ENCODE measurements at places on chromosomes 5 and 9. TPM values are rescaled to one million over a fixed set of nuclear protein-coding genes. Genes with fewer than 3 reads are reported as not detected.
A peak's percentile ranks its signal among the peaks of the same experiment; 100 is the strongest.

The RGMB gene
- 1.1 TPM for total RNA-seq

The GARIN3 gene
- not detected for total RNA-seq

The SVEP1 gene
- not detected for total RNA-seq

The ZNG1A gene
- 40.0 TPM for total RNA-seq

The CYLC2 gene
- not detected for total RNA-seq

The LCN9 gene
- not detected for total RNA-seq

The PCDHGC3 gene
- total RNA-seq = not detected

The SPATA31A3 gene
- not detected for total RNA-seq

DNA sequence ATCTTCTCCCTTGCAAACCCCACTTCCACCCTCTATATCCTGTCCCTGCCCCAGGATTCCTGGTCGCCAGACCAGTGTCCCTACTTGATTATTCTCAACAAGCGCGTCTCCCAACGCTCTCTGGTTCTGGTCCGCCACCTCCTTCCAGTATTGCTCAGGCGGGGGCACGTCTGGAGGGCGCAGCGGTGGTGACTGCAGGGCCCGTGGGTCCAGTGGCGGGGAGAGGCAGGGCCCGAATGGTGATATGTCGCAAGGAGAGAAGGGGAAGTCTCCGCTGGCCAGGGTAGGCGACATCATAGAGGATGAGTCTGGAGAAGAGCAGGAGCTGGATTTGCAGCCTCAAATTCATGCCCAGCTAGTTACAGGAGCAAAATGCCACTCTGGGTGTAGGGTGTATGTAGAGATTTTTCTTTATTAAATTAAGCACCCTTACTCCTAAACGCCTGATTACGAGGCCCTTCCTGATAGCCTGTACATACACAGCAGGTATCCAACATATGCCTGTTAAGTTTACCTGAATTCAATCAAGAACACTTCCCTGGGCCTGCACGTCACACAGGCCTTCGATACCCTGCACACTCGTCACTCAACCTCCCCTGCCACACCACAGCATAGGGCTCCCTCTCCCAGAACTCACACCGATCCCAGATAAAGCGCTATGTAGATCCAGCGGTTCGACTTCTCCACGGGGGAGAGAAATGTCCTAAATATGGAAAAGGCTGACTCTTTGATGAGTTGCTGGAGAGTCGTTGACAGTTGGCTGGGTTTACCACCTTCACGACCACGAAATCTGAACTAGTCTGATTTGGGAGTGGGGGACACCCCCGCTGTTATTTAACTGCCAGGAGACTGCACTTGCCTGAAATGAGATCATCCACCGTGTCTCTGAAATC lies 4.8 kb downstream of the MCIDAS start:
- peak overlapping the region; percentile 27 for H3K4me3 ChIP-seq
- peaks cover 25% of the 10 kb centered on the region for H3K4me1 ChIP-seq
- peaks cover 81% of the 10 kb centered on the region for H3K27me3 ChIP-seq

- no peaks in the 10 kb centered on the region for H3K27me3 ChIP-seq
- no peak overlapping the region for H3K27ac ChIP-seq
Observed at GRCh38 chr9:107862323-107862722, 372.8 kb upstream of the KLF4 start.

- H3K4me3 ChIP-seq = no peak overlapping the region
- H3K36me3 ChIP-seq = no peaks in the 10 kb centered on the region
- H3K27me3 ChIP-seq = no peaks in the 10 kb centered on the region
- no peak overlapping the region for H3K27ac ChIP-seq
Observed at GRCh38 chr9:134852906-134853654, 27.5 kb upstream of the FCN2 start.

DNA sequence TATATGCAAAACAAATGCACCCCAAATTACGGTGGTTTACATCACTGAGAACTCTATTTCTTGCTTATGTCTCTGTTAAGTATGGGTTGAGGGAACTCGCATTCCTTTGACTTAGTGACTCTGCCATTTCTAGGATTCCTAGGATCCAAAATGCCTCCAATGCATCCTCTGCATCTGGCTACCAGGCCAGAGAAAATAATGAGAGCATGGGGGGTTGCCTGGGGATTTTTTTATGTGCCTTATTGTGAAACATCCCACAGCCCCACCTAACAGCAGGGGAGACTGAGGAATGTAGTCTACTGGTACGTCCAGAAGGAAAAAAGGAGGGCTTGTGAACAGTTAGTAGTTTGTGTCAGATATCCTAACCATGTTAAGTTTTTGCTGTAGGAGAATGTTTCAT lies 466.0 kb upstream of the ARRDC3 start:
- no peaks in the 10 kb centered on the region for H3K36me3 ChIP-seq
- no peaks in the 10 kb centered on the region for H3K4me1 ChIP-seq
- H3K27me3 ChIP-seq = no peaks in the 10 kb centered on the region
- no peak overlapping the region for H3K4me3 ChIP-seq

DNA sequence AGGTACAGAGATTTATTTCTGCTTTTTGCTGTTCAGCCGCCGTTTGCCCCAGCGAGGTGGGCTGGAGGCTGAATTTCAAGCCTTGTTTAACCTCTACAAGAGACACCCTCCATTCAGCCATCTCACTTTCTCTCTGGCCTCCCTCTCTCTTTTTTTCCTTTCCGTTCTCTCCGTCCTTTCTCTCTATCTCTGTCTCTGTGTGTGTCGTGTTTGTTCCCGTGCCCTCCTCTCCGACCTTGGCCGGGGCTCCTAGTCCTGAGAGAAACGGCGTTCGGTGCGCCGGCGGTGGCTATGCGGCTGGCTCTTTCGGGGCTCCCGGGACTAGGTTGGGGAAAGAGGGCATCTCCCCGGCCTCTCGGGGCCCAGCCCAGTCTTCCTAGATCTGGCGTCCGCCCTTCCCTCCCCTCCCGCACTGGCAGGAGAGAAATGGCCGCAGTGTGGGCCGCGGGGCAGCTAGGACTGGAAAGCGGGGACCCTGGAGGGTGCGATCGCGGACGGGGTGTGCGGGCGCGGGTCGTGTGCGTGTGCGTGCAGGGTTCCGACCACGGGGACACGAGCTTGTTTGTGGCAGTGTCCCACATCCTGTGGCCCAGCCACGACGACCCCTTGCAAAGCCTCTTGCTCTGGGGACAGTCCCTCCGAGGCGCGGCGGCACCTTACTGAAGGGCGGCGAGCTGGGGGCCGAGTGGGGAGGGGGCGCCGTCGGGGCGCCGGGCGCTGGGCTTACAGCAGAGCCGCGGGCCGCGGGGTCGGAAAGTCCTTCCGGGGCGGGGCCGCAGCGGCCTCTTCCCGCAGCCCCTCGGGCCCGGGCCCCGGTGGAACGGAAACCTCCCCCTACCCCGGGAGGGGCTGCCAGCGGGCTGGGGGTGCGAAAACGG lies 5.7 kb downstream of the LHX2 start:
- no peak overlapping the region for H3K4me3 ChIP-seq
- H3K27ac ChIP-seq = peak overlapping the region; percentile 59
- H3K36me3 ChIP-seq = peaks cover 3% of the 10 kb centered on the region
- H3K27me3 ChIP-seq = peaks cover 89% of the 10 kb centered on the region
- no peak for DNase-seq

DNA sequence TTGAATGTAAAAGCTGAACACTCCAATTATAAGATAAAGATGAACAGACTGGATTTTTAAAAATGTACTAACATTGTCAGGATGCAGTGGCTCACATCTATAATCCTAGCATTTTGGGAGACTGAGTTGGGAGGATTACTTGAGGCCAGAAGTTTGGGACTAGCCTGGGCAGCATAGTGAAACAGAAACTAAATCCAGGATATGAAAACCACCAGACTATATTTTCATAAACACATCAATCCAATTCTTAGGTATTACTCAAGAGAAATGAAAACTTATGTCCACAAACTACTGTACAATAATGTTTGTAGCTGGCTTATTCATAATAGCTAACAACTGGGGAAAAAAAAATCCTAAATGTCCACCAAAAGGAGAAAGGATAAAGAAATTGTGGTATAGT lies 26.8 kb upstream of the NAA35 start:
- H3K4me3 ChIP-seq = peak overlapping the region; percentile 41
- peaks cover 10% of the 10 kb centered on the region for H3K36me3 ChIP-seq
- DNase-seq = no peak
- peaks cover 19% of the 10 kb centered on the region for H3K4me1 ChIP-seq

DNA sequence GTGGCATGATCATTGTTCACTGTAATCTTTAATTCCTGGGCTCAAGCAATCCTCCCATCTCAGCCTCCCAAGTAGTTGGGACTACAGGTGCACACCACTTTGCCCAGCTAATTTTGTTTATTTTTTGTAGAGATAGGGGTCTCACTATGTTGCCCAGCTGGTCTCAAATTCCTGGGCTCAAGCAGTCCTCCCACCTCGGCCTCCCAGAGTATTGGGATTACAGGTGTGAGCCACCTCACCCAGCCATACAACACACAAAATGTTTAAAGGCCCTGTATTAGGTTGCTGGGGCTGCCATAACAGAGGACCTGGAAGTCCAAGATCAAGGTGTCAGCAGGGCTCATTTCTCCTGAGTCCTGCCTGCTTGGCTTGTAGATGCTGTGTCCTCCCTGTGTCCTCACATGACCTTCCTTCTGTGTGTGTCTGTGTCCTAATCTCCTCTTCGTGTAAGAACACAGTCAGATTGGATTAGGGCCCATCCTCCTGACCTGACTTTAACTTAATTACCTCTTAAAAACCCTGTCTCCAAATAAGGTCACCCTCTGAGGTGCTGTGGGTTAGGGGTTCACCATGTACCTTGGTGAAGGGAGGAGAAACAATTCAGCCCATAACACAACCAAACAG lies 5.4 kb downstream of the UBE2QL1 start:
- no peaks in the 10 kb centered on the region for H3K36me3 ChIP-seq
- H3K4me1 ChIP-seq = peaks cover 3% of the 10 kb centered on the region
- DNase-seq = no peak
- peaks cover 56% of the 10 kb centered on the region for H3K27me3 ChIP-seq
- no peak overlapping the region for H3K27ac ChIP-seq

DNA sequence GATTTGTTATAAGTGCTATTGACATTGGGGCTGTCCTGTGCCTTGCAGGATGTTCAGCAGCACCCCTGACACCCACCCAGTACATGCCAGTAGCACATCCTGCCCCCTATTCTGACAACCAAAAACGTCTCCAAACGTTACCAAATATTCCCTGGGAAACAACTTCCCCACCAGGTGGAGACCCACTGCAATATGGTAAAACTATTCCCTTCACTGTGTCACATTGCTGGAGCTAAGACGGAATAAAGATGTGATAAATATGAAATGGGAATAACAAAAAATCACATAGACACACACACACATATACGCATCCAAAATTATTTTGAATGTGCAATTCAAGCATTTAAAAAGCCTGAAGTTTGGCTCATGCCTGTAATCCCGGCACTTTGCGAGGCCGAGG lies 874.3 kb upstream of the DMAC1 start:
- H3K36me3 ChIP-seq = no peaks in the 10 kb centered on the region
- no peak overlapping the region for H3K4me3 ChIP-seq
- H3K27ac ChIP-seq = no peak overlapping the region
- DNase-seq = no peak
- H3K4me1 ChIP-seq = no peaks in the 10 kb centered on the region

GRCh38 chr5:125798307-125798706 lies 624.9 kb upstream of the GRAMD2B start:
- DNase-seq = no peak
- H3K4me1 ChIP-seq = no peaks in the 10 kb centered on the region
- H3K27me3 ChIP-seq = no peaks in the 10 kb centered on the region
- H3K4me3 ChIP-seq = no peak overlapping the region

DNA sequence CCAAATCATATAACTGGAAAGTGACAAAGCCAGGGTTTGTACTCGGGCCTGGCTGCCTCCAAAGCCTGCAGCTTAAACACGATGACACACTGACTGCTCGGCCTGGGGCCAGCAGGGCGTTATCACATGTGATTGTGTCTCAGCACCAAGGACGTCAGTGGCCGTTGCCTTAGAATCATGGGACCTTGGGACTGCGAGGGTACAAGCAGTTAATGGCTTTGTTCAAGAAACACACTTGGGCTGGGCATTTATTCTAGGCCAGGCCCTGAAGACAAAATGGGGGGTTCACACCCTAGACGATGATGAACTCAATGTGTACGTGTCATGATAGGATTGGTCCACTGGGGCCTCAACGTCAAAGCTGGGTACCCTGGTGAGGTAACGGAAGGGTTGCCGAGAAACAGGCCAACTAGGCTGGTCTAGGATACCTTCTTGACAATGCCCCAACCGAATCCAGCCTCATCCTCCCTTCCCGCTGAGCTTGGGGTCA lies 13.0 kb downstream of the SH3PXD2B start:
- H3K36me3 ChIP-seq = no peaks in the 10 kb centered on the region
- peaks cover 44% of the 10 kb centered on the region for H3K27me3 ChIP-seq
- H3K27ac ChIP-seq = no peak overlapping the region
- no peak overlapping the region for H3K4me3 ChIP-seq
- peaks cover 10% of the 10 kb centered on the region for H3K4me1 ChIP-seq

- peaks cover 39% of the 10 kb centered on the region for H3K4me1 ChIP-seq
- peak overlapping the region; percentile 97 for H3K27ac ChIP-seq
- no peaks in the 10 kb centered on the region for H3K27me3 ChIP-seq
- peaks cover 54% of the 10 kb centered on the region for H3K36me3 ChIP-seq
- peak; percentile 73 for DNase-seq
Observed at GRCh38 chr5:40680741-40681362, 1.1 kb downstream of the PTGER4 start.

- H3K27me3 ChIP-seq = no peaks in the 10 kb centered on the region
- H3K4me1 ChIP-seq = no peaks in the 10 kb centered on the region
- DNase-seq = no peak
- H3K36me3 ChIP-seq = no peaks in the 10 kb centered on the region
Observed at GRCh38 chr5:36373527-36374086, 71.9 kb upstream of the RANBP3L start.

DNA sequence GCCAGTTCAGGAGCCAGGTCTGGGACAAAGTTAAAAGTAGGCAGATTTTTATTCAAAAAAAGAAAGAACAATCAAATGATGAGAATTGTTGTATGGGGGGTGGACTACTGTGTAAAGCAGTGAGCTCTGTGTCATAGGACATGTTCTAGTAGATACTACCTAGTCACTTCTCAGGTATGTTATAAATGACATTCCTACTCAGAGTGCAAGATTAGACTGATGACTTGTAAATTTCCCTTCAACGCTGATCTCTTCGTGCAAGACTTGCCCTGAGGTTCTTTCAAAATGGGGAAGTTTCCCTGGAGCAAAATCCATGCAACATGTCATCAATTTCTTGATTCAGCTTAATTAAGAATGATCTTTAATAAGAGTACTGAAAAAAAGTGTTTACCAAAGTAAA lies 175.1 kb downstream of the RORB start:
- DNase-seq = no peak
- no peak overlapping the region for H3K27ac ChIP-seq
- no peak overlapping the region for H3K4me3 ChIP-seq
- peaks cover 9% of the 10 kb centered on the region for H3K27me3 ChIP-seq
- no peaks in the 10 kb centered on the region for H3K36me3 ChIP-seq
- H3K4me1 ChIP-seq = no peaks in the 10 kb centered on the region

GRCh38 chr9:134890155-134890495 lies 9.5 kb downstream of the FCN2 start:
- no peaks in the 10 kb centered on the region for H3K4me1 ChIP-seq
- H3K27ac ChIP-seq = no peak overlapping the region
- no peaks in the 10 kb centered on the region for H3K36me3 ChIP-seq
- no peak for DNase-seq
- no peak overlapping the region for H3K4me3 ChIP-seq
- H3K27me3 ChIP-seq = peaks cover 2% of the 10 kb centered on the region

- H3K4me1 ChIP-seq = peaks cover 10% of the 10 kb centered on the region
- H3K4me3 ChIP-seq = no peak overlapping the region
- H3K27me3 ChIP-seq = no peaks in the 10 kb centered on the region
- H3K27ac ChIP-seq = no peak overlapping the region
- no peak for DNase-seq
- peaks cover 10% of the 10 kb centered on the region for H3K36me3 ChIP-seq
Observed at GRCh38 chr9:129407905-129408452, 212.9 kb downstream of the C9orf50 start.

Measured in activated CD8-positive, alpha-beta memory T cell treated with anti-CD3 and anti-CD28 coated beads, Interleukin-2, amount 10 ng/mL, durations not matched to agents 7 days and 5 days (primary cell).